T-helper 1 cell (primary cell): ENCODE measurements at places on chromosomes 5 and 9.

DNA sequence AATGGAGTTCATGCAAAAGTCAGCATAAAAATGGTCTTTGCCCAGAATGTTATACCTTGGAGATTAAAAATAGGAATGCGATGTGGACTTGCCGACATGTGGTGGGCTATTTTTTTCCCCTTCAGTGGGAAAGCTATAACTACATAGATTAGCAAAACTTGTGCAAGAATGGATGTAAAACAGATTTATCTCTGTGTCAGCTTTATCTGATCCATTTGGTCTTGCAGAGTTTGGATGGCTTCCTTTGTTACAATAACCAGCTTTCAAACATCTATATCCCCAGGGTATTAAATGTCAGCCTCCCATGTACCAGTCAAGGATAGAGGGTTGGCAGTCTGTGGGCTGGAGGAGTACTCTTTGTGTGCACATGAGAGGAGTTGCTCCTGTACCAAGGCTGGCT, 284.9 kb downstream of the TMEM38B start:
- no peak for DNase-seq

GRCh38 chr9:84163052-84163650, 177.4 kb downstream of the SLC28A3 start:
- DNase-seq: no peak

DNA sequence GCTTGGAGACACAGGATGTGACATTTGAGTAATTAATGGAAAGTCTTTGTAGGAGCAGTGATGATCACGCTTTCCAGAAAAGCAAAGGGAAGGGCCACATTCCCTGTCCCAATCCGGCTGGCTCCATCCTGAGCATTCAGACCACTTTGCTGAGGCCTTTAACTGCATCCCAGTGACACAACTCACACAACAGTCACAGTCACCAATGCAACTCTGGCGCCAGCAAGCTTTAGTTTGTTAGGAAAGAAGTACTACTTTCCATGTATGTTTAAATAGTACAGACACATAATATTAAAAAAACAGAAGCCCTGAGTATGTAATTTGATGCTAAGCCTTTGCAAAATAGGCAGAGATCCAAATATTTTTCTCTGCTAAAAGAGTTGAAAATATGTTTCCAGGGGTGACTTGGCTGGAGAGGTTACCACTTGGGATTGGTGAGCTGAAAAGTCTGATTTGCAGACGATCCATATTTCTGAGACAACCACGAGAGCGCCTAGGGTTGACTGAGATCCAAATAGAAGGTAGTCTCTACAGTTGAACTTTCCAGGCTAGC, 31.7 kb upstream of the GAS1 start:
- DNase-seq: no peak

DNA sequence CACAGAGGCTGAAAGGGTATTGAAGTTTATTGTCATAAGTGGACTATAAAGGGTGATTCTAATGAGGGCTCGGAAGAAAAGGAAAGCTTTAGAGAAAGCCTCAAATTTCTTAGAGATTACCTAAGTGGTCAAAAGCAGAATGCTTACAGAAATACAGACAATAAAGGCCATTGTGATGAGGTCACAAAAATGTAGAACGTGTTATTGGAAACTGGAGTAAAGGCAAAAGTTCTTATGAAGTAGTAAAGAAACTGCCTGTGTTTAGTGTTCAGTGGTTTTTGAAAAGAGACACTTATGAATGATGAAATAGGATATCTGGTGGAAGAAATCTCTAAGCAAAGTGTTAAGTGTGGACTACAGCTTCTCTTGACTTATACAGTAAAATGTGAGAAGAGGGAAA, 726.9 kb downstream of the DNAH5 start:
- no peak for DNase-seq

- DNase-seq: no peak
These were observed 88.9 kb upstream of the TRPM3 start for GRCh38 chr9:71210326-71210725.

GRCh38 chr9:81183761-81184160, 505.6 kb downstream of the TLE1 start:
- no peak for DNase-seq

- DNase-seq: no peak
These were observed 16.2 kb downstream of the QSOX2 start for GRCh38 chr9:136229096-136230065.

DNA sequence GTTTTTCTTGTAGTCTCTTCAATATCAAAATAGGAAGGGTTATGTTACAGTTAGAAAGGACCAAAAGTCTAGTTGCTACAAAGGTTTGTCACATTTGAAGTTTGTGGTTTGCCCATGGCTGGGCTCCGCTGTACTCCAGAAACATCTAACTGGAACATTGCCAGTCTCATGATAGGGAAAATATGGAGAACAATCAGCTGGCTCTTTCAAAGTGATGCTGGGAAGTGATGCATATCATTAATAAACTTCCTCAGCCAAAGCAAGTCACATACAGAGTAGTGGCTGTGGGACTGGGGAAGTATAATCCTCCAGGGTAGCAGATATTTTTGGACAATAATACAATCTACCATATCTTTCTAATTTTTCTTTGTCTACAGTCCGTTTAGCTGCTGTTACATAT, 8.8 kb downstream of the BTF3 start:
- DNase-seq: no peak

GRCh38 chr5:115194676-115195075, 25.0 kb upstream of the TRIM36 start:
- no peak for DNase-seq

DNA sequence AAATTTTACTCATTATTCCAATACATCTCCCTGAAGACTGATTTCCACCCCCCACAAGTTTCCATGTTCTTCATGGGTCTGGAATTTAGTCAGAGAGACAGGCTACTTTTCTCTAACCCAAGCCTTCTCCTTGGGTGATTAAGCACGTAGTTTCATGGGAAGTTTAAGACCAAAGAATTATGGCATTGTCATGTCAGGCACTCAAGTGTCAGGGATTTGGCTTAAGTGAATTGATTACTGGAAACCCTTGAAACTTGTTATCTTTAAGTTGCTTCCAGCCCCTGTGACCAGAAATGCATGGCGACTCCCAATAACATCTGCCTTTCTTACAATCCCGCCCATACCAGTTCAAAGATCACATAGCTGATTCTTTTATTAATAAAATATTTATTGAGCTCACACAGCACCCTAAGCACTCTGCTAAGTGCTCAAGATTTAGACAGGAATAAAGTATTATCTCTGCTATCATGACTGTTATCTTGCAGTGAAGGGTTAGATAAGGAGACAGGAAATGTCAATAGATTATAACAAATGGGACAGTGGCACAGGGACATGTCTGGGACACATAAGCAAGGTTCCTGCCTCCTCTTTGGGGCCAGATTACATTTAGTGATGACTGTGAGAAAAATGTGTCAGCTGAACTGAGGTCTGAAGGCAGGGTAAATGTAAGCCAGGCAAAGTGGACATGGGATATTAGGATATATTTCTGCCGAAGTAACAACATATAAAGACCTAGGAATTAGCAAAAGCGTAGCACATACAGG, 241.2 kb upstream of the TNC start:
- no peak for DNase-seq

- no peak for DNase-seq
These were observed 382.5 kb downstream of the MED10 start for GRCh38 chr5:5995819-5996218.

DNA sequence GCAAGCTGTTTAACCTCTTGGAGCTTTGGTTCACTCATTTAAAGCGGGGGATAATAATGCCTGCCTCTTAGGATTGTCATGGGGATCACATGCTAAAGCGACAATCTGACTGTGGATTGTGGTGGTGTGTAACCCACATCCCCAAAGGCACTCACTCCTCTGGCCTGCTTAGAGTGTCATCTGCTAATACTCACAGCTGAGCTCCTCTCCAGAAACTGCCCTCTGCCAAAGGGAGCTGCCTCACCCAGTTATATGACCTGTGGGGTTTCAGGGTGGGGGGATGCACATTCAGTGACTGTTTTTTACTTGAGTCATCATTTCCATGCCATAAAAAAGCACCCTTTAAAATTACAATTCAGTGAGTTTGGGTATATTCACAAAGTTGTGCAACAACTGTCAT, 110.0 kb upstream of the SPOCK1 start:
- DNase-seq: no peak

DNA sequence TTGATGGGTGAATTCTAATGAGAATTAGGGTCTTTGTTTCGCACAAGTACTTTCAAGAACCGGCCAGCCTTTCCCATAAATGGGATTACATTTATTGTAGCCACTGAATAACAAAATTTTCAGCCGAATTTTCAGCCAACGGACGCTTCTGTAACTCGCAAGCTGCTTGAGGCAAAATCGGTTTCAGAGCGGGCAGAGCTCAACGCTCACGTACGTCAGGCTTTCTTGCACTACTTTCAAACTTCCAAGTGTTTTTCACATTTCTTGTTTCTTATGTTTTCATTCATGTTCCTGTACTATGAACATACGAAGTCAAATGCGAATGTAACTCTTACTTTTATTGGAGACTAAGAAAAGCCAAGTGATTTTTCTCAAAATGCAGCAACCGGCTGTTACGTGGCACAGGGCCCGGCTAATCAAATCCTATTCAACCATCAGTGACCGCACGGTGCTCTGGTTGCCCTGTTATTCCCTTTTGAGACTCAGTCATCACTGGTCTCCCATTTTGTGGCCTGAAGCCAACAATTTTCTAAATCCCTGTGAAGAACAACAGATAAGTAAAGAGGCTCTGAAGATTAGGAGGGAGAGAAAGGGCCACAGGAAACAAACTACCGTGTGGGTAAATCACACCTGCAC, 68.5 kb downstream of the SLC28A3 start:
- DNase-seq: no peak

- no peak for DNase-seq
These were observed 49.4 kb downstream of the NEURL1B start for GRCh38 chr5:172690258-172691075.

GRCh38 chr5:138657360-138657759, 82.2 kb upstream of the HSPA9 start:
- DNase-seq: no peak

DNA sequence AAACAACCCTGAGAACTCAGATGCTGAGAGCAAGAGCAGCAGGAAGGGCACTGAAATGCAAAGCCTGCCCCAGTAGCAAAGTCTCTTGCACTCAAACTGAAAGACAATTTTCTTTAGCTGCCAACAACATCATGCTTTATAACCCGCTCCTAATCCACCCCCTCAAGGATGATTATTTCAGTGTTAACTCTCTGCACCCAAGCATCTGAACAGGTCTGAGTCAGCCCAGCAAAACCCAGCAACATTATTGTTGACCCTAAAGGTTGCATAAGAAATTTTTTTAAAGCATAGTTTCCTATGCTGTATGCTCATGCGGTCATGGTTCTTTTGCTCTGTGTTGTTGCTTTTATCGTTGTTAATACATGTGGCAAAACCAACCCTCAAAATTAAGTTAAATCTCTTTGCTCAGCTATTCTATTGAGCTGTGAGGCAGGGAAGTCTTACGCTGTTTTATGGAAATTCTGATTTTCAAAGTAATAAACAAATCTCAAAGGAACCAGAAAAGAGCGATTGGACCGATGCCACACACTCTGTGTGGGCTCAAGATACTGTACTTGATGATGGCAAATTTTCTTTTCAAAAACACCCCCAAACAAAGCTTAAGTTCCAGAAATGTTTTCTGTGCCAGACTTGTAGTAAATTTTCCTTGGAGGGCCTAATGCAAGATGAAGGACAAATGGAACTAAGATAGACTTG, 440.6 kb upstream of the MPDZ start:
- no peak for DNase-seq

DNA sequence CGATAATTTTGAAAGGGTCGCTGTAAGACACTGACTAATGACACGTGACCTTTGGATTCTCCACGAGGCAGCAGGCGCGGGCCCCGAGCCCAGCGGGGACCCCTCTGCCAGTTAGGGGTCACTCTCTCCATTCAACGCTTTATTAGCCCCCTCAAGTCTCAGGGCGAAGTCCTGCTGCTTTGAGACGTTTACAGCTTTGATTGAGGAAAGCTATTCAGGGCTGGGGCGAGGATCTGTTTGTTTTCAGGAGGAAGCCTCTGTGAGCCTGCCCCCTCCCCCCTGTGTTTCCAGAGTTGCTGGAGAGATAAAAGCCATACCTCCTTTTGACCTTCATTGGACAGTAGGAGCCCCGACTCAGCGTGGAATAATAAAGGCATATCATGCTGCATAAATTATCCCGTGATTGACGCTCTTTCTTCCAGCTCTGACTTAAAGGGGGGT, 31.4 kb upstream of the MSX2 start:
- DNase-seq: no peak

DNA sequence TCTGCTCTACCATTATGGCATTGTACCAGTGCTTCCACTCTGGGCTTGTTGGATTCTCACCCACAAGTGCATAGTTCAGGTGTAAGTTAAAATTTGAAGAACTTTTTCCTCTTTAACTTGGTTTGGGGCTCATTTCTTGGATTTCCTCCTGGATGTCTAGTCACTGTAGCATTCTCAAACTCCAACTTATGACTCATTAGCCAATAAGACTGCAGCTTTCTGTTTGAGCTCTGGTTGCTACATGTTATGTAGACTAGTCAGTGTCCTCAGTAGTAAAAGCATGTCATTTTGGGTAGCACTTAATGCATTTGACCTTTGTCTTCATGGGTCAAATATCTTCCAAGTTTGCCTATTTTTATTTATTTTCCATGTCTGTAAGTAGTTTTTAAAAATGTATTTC, 790.8 kb downstream of the BRINP1 start:
- no peak for DNase-seq

DNA sequence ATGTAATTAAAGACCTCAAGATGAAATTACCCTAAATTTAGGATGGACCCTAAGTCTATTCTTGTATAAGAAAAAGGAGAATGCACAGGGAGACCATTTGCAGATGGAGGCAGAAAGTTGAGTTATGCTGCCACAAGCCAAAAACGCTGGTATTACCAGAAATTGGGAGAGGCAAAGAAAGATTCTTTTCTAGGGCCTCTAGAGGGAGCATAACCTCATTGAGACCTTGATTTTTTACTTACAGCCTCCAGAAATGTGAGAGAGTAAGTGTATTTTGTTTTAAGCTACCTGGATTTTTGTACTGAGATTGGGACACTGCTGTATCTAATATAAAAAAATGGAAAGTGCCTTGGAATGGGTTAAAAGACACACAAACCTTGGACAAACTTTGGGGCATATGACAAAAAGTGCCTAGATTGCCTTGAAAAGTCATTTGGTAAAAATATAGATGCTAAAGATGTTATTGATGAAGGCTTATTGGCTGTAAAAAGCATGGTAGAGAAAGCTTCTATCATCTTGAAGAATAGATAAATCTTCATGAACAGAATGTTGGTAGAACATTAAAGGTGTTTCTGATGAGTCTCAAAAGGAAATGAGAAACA, 174.7 kb upstream of the PRDM9 start:
- DNase-seq: no peak
